GM06990 (cell line): ENCODE measurements at places on chromosomes 1 and 21.

GRCh38 chr1:55718758-55719671 lies 503.9 kb upstream of the USP24 start:
- no peak for DNase-seq

- DNase-seq = no peak
These were observed 107.6 kb upstream of the TLR5 start for GRCh38 chr1:223250632-223251015.

DNA sequence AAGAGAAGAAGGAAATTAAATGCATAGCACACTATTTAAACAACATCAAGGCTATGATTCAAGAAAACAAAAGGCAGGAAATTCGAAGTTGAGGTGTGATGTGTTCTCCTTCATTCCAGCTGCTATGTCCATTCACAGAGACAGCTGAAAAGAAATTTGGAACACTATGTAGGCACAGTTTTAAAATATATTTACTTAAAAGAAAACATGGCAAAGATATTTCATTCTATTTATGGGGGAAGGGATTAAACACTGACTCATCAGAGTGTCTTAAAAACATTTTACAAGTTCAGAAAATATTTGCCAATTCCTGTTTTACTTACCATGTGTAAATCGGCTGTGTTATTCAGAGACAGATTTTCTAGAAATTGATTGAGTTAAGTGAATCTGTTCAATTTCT lies 39.4 kb upstream of the NGF start:
- DNase-seq = no peak

- DNase-seq = no peak
These were observed 13.6 kb downstream of the DDAH1 start for GRCh38 chr1:85451236-85451830.

- no peak for DNase-seq
These were observed 1.2 kb upstream of the CD34 start for GRCh38 chr1:207911856-207912760.

GRCh38 chr1:36089393-36090121 lies 865 bp downstream of the ADPRS start:
- DNase-seq = no peak

- no peak for DNase-seq
These were observed 55.3 kb downstream of the C8B start for GRCh38 chr1:56910441-56910985.

- DNase-seq = no peak
These were observed 58.0 kb upstream of the PRMT6 start for GRCh38 chr1:106998431-106999002.

DNA sequence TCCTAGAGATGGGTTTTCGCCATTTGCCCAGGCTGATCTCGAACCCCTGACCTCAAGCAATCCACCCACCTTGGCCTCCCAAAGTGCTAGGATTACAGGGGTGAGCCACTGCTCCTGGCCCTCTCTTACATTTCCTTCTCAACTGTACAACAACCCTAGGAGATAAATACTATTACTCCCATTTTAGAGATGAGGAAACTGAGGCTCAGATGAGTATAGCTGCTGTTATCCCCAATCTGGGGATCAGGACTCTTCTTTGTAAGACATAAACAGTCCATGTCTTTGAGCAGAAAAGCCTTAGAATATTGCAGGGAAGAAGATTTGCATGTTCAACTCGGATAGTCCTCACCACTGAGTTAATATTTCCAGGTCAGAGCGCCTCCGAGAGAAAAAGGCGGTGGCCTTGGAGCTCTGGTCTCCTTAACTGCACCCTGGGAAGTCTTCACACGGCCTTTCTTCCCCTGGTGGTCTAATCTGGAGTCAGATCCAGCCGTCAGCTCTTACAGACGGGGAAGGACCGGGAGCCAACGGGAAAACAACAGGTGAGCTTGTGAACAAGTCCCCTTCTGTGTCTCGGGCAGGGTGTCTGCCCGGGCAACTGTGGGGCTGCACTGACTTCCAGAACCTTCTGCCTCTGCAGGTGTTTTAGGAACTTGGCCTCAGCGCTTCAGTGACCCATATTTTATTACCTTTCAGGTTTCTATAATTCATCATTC lies 5.9 kb upstream of the OLIG1 start:
- no peak for DNase-seq

GRCh38 chr21:29248124-29248523 lies 50.6 kb upstream of the BACH1 start:
- DNase-seq = no peak

GRCh38 chr1:2428490-2428889 lies 16.1 kb upstream of the PEX10 start:
- no peak for DNase-seq

DNA sequence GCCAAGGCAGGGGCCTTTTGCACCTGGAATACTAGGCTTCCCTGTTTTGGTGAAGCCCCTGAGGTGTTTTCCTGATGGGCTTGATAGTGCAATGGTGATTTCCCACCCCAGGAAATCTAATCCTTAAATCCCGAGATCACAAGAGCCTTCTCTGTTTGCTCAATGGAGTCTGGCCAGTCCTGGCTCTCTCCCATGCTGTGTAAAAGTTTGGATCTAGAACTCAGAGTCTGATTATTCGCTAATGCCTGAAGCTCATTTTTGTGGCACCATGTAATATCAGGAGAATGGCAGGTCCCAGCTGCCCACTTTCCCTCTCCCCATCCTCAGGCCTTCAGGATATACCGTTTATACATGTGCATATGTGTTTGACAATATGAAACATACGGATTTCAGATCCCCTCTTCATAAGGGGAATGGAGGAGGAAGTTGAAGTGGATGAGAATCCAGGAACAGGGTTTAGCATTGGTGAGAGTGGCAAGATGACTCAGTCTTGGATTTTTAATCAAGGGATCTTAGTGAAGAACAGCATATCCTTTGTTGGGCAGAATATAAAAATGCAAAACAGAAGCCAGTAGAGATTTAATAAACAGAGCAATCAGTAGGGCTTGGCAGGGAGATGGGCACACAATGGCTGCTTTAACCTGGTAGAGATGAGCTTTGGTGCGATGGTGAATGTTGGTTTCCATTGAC lies 62.1 kb downstream of the CLIC6 start:
- no peak for DNase-seq

DNA sequence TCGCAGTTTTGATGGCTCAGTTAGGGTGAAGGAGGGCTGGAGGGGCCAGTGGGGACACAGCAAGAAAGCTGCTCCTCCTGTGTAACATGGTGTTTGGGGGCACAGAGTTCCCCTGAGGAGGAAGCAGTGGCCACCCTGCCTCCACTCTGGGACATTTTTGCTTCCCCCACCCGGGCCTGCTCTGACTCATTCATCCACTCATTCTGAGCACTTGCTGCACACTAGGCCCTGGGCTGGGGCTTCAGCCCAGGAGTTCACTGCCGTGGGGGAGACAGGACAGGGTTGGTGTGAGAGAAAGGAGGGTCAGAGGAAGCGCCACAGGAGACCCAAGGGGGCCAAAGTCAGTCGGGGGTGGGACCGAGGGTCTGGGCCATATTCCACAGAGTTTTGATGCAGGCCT lies 41.4 kb upstream of the ACOT11 start:
- DNase-seq = no peak

GRCh38 chr1:68383092-68383491 lies 66.7 kb downstream of the RPE65 start:
- no peak for DNase-seq

- no peak for DNase-seq
These were observed 85.9 kb downstream of the TM2D1 start for GRCh38 chr1:61638911-61639605.

DNA sequence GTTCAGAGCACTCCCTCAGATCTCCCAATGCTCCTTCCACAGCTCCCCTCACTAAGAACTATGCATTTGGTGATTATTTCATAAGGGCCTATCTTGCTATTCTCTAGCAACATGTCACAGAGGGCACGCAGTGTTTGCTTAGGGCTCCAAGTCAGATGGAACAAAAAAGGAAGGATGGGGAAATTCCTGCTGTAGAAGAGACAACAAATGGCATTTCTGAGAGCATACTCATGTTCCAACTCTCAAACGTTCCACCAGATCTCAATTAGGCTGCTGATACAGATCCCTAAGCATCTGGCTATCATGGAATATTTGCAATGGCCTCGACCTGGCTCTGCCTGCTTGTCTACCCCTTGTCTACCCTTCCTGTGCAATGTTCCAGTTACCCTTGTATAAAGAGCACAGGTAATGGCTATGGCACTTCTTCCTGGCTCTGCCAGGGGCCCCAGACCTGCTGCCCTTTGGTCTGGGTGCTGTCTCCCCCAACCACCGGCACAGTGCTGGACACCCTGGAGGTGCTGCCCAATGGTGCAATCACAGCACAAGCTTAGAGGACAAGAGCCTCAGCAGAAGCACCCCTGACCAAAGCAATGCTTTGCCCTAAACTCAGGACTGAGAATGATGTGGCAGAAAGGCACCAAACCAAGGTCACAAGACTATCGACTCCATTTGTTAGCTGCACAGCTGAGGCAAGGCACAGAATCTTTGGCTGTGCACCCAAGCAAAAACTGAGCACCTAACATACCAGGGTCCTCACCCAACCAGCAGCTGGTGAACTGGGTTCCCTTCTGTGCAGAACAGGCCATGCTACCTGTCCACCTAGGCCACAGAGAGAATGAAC lies 3.6 kb downstream of the PARP1 start:
- no peak for DNase-seq

GRCh38 chr1:231849981-231850380 lies 223.4 kb downstream of the DISC1 start:
- no peak for DNase-seq

DNA sequence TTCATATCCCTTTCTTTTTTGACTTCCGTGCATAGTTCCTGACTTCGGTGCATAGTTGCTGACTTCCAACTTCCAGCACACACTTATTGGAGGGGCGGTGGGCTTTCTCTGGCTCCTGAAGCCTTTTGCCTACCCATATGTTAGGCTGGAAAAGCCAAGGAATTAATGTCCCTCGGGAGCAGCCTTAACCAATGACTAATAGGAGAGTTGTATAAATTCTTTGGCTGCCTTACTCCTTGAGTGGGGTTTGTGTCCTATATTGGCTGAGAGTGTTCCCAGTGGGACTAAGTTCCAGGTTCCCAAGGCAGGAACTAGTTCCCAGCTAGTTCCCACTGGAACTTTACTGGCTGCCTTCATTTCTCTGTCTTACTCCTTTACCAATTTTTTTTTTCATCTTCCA lies 105.7 kb downstream of the ZNF326 start:
- DNase-seq = no peak

DNA sequence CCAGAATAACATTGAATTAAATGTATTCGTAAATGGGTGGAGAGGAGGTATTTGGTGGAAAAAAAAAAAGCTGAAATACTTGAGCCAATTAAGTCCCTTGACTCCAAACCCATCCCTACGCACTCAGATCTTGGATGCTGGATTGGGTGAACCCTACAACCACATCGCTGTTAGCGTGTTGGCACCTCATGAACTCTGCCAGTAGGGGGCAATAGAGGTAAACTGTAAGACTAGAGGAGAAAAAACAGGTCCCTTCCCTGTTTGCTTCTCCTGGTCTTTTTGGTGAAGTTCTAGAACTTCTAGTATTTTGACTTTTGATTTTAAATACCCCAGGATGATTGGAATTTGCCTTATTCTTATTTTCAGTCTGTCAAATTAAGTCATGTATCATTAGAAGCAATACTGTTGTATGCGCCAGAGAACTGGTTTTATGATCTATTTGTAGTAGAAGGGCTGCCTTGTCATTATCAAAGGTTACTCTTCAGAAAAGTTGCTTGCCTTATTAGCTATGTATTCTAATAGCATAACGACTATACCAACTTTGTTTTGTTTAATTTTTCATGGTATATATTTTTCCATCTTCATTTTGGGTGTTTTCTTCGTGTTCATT lies 1.9 kb upstream of the OR13G1 start:
- DNase-seq = no peak

- no peak for DNase-seq
These were observed 13.3 kb downstream of the SLC66A1 start for GRCh38 chr1:19325368-19325957.

DNA sequence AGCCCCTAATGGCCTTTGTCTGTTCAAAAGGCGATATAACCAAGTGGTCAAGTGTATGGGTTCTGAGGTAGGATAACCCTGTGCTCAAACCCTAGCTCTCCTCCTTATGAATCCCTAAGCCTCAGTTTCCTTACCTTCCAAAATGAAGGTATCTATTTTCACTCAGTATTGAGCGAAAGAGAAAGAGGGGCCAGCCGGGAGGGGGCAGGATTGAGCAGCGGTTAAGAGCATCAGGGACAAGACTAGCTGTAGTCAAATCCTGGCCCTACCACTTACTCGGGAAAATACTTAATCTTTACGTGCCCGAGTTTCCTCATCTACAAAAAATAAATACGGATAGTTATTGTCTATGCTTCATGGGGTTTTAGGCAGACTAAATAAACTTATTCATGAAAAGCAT lies 25.7 kb downstream of the LY9 start:
- no peak for DNase-seq

- DNase-seq = no peak
These were observed 88.2 kb upstream of the ABCD3 start for GRCh38 chr1:94329986-94330385.

DNA sequence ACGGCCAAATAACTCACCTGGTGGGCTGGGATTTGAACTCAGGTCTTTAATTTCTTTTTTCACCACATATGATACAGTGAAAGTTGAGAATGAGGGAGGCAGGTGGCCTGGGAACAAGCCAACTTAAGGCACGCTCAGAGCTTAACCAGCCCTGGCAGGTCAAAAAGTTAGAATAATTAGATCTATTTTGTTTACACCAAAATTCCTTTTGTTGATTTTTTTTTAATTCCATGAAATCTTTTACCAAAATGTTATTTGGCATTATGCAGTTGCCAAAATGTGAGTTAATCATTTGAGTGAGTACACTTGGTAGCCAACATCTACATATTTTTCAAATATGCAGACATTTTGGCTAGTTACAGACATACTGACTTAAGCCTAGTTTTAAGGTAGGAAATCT lies 36.8 kb downstream of the LHX8 start:
- DNase-seq = no peak

GRCh38 chr1:25036117-25036546 lies 106.1 kb upstream of the RUNX3 start:
- DNase-seq = no peak

DNA sequence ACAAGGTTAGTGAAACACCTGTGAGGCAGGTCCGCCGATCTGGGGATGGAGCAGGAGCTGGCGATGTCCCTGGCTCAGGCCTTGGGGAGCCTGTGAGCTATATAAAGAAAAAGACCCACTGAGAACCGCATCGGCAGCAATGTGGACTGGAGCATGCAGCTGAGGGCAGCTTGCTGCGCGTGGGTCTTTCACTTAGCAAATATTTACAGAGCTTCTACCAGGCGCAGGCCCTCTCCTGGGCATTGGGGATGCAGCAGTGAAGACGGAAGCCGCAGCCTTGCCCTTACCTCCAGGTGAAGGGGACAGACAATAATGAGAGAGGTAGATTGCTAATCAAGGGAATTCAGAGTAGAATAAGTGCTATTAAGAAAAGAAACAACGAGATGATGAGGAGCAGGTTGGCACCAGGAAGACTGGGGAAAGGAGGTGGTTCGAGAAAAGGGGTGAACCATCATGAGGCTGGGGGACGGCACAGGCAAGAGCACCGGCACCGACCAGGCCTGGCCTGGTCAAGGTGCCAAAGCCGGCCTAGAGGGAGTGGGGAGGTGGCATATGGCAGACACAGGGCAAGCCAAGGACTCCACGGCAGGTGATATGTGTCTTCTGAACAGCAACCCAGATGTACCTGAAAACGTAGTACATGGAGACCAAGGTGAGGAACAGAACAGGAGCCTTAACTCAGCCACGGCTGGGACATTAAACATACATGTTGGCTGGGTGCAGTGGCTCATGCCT lies 60.7 kb upstream of the PAX7 start:
- DNase-seq = no peak

- no peak for DNase-seq
These were observed 110.5 kb upstream of the CDC42BPA start for GRCh38 chr1:227428803-227429202.

- no peak for DNase-seq
These were observed 45.5 kb upstream of the VANGL1 start for GRCh38 chr1:115596080-115596780.
